ENCODE measurements at places on chromosomes 12 and 14. TPM values are rescaled to one million over a fixed set of nuclear protein-coding genes. Genes with fewer than 3 reads are reported as not detected.

Gene COX8C
- not detected for total RNA-seq

Gene RFX4
- total RNA-seq, result not detected

Gene WSCD2
- not detected for total RNA-seq

Gene FGF6
- total RNA-seq, result 2.2 TPM

Gene TBX5
- total RNA-seq, result not detected

Gene SELPLG
- 5.0 TPM for total RNA-seq

All from gastrocnemius medialis (tissue), 4 donors.